ENCODE measurements at places on chromosomes 1 and 21. TPM values are rescaled to one million over a fixed set of nuclear protein-coding genes. Genes with fewer than 3 reads are reported as not detected.

GRCh38 chr1:8540261-8540941, 222.5 kb downstream of the SLC45A1 start:
- no peak for DNase-seq

DNA sequence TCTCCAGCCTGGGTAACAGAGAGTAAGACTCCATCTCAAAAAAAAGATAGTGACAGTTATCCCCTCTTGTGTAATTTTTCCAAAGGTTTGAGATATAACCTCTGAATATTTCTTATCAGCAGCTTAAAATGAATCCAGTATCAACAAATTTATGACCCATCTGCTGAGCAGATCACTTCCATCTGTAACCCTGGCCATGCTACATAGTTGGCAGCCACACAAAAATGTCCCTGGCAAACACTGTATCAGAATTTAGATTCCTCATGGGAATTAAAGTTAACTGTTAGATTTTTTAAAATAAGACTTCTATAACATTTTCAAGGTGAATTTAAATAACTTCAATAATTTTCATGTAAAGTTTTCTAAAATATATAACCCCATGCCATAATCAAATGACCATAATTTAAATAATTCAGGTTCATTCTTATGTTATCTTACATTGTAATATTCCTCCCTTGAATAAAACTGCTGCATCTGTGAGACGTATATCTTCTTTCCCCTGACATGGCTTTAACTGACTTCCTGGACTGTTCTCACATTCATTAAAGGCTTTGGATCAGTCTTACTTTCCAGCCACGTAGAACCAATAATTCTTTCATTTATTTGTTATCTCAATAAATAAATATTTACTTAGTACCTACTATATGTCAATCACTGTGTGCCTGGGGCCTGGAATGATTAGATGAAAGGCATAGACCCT, 5.3 kb upstream of the PRPF38B start:
- no peak for DNase-seq

DNA sequence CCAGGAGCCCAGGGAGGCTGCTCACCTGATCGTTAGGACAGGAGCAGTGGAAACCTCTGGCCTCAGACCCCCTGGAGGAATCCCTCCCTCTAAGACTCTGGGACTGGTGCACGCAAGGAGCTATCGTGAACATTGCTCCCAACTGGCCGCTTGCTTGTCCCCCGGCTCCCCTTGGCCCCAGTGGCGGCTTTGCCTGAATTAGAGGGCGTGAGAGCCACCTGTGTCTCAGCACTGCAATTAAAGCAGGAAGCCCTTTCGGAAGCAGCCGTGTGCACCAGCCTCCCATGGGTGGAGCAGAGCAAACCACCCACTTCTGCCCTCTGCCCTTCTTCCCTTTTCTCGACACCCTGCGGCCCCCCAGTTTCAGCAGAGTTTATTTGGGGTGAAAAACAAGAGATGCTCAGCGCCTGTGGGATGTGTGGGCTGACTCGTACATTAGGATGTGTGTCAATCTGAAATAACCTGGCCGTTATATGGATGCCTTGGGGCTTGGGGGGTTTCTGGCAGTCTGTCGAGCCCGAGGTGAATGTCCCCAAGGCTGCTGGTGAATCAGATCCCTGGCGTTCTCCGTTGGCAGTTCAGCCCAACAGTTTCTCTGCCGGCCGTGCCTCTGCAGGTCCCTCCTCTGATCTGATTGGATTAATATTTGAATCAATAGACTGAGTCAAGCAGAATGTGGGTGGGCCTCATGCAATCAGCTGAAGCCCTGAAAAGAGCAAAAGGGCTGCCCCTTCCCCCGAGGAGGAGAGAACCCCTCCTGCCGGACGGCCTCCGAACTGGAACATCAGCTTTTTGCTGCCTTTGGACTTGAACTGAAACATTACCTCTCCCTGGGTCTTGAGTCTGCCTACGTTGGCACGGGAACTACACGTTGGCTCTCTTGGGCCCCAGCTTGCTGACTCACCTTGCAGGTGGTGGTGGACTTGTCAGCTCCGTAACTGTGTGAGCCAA, 7.3 kb upstream of the UMODL1 start:
- no peak for DNase-seq

GRCh38 chr1:245216366-245217115, 61.8 kb downstream of the KIF26B start:
- no peak for DNase-seq

DNA sequence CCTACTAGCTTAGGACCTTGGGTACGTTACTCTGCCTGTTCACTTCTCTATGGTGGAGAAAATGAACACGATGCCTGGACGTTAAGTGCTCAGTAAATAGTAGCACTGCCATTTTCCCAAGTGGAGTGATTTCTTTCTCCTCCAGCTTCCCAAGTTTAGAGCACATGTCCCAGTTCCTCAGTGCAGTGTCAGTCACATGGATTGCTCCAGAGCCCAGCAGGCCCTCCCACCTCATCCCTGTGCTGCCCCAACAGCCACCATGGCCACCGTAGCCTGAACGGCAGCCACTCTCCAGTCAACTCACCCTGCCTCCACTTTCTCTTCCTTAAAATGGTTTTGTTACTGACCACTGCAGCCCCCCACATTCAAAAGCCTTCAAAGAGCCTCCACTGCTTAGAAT, 8.5 kb downstream of the STMN1 start:
- DNase-seq = no peak

- no peak for DNase-seq
Observed at GRCh38 chr1:219350172-219350931, 176.7 kb downstream of the LYPLAL1 start.

- DNase-seq = no peak
Observed at GRCh38 chr1:39184354-39184818, 20.1 kb upstream of the MACF1 start.

GRCh38 chr1:38973659-38974437, 17.2 kb upstream of the AKIRIN1 start:
- no peak for DNase-seq

DNA sequence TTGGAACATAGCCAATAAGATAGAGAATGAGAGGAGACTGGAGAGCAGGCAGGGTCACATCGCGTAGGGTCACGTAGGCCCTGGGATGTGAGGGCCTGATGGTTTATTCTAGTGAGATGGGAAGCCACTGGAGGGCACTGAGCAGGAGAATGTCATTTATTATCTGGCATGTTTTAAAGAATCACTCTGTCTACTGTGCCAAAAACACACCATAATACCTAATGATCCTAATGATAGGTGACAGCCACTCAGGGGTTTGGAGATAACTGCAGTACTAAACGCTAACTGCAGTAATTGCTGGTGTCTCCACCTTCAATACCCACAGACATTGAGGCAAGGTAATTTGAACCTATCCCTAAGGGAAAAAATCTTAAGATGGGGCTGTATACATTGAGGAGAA, 185.4 kb downstream of the TTLL7 start:
- no peak for DNase-seq

DNA sequence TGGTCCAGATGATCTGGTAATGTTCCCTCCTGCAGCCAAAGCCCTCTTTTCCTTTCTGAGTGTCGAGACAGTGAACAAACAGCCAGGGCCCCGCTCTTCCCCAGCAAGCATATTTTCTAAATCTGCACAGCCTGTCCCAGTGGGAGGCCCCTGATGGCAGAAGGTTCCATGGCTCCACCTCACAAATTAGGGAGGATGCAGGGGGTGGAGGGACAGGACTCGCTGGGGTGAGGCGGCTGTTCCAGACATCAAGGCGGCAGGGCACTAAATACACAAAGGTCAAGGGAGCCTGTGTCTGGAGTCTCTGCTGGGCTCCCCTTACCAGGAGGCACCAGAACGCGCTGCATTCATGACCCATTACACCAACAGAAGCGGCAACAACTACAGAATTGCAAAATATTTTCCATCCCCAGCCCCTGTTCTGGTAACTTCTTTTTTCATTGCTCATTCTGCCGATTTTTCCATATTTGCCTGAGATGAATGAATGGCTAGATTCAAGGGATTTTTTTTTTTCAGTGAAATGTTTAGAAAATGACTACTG, 27.0 kb upstream of the PRELP start:
- DNase-seq = no peak

GRCh38 chr1:99992760-99993467, 23.1 kb downstream of the SLC35A3 start:
- DNase-seq = no peak

DNA sequence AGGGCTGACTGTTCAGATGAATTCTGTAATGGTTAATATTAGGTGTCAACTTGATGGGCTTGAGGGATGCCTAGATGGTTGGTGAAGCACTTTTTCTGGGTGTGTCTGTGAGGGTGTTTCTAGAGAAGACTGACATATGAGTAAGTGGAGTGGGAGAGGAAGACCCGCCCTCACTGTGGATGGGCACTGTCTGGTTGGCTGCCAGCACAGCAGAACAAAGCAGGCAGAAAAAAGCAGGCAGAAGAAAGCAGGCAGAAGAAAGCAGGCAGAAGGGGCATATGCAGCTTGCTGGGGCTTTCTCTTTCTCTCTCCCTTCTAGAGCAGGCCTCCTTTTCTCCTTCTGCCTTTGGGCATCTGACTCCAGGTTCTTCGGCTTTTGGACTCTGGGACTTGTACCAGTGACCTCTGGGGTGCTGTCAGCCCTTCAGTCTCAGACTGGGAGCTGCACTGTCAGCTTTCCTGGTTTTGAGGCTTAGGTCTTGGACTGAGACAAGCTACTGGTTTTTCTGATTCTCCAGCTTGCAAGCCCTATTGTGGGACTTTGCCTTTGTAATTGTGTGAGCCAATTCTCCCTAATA, 42.9 kb upstream of the CD2 start:
- DNase-seq = peak; percentile 49

DNA sequence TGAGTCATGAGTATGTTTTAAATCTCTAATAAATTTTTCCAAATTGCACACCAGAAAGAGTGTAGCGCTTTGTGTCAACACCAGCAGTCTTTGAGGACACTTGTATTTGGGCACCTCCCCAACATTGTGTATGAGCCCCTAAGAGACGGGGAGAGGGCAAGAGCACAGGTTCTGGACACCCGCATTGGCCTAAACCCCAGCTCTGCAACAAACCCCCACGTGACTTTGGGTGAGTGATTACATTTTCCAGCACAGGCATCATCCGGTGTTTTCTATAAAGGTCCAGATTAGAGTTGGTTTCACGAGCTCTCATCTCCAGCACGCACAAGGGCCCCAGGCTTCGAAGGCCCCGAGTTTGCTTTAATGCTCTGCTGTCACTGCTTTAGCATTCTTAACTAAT, 66.3 kb upstream of the SLC45A1 start:
- no peak for DNase-seq

- DNase-seq = no peak
Observed at GRCh38 chr1:193905288-193906085, 719.1 kb upstream of the B3GALT2 start.

GRCh38 chr1:96016219-96016618, 705.4 kb upstream of the PTBP2 start:
- DNase-seq = no peak

DNA sequence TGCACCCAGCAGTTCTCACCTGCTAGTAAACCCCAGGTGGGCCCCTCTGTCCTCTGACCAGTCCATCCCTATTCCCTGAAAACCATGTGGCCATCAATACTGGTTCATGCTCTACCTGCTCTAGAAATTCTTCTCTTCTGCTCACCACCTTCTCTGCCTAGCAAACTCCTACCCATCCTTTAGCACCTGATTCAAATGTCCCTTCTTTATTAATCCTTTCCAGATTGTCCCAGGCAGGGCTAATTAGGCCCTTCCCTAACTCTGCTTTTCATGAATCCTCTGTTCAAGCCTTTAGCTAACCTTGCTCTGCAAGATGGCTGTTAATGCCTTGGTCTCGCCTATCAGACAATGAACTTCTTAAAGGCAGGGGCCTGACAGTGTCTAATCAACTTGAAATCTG, 62.1 kb upstream of the TRABD2B start:
- no peak for DNase-seq

- DNase-seq = no peak
Observed at GRCh38 chr21:44275041-44275440, 10.6 kb upstream of the AIRE start.

PDZK1IP1 gene
- not detected for total RNA-seq

DYRK3 gene
- total RNA-seq = 7.2 TPM

KCNK2 gene
- 7.1 TPM for total RNA-seq

PCBP3 gene
- total RNA-seq = 5.5 TPM

RAB3B gene
- total RNA-seq = 16.9 TPM

PLA2G5 gene
- total RNA-seq = not detected

KCND3 gene
- 1.2 TPM for total RNA-seq

CNKSR1 gene
- total RNA-seq = 50.5 TPM

LCE3D gene
- total RNA-seq = not detected

All from type B pancreatic cell (in vitro differentiated cells).